ENCODE measurements at places on chromosomes 6 and 20. TPM values are rescaled to one million over a fixed set of nuclear protein-coding genes. Genes with fewer than 3 reads are reported as not detected.

The OR2B2 gene
- total RNA-seq = not detected

The TUBB2B gene
- 39.4 TPM for total RNA-seq

The MATN4 gene
- total RNA-seq = 0.22 TPM

The B3GALT4 gene
- total RNA-seq = 14.8 TPM

The PARD6B gene
- 5.7 TPM for total RNA-seq

The HLA-G gene
- total RNA-seq = 1.2 TPM
